ENCODE measurements at places on chromosomes 13 and 19.

- no peak for DNase-seq
Measured at GRCh38 chr19:9914001-9914314, 22.4 kb downstream of the OLFM2 start.

DNA sequence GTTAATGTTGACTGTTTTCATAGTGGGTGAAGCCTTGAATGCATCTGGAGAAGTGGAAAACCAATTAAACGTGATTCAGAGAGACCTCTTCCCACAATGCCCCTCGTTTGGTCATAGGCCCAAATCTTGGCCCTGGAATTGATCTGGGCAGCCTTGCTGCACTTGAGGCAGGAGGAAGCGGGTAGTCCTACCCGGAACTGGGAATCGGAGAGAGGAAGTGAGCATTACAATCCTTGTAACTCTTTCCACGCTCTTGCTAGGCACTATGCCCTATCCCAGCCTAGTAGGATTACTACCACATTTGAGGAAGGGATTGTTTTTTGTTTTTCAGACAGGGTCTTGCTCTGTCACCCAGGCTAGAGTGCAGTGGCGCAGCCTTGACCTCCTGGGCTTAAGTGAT lies 3.6 kb downstream of the KCNK6 start:
- no peak for DNase-seq

DNA sequence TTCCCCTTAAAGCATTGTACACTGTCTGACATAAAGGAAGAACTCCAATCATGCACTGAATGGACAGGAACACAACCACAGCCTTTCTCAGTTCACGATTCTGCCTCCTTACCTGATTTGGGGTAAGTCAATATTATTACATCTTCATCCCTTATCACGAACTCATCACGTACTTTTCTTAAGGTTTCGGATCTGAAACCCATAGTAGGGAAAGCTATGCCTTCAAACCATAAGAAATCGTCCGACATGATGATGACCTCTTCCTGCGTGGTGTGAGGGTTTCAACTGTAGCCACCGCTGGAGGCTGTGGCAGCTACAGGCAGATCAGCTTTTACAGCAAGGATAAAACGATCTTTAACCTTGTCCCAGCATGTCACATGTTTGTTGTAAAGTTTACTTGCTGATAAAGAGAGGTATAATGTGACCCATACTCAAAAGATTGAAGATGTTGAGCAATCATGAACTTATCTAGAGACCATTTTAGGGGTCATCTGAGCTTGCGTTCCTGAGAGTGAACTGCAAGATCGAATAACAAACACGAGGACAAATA lies at the start of gene SULT2A1:
Gene SULT2A1 (minus strand): TSS at position 306 of the 550 bp plus-strand sequence. CDS start 58 bp downstream, at position 248.
- no peak for DNase-seq

- peak; percentile 66 for DNase-seq
Measured at GRCh38 chr13:97276862-97277269, 54.7 kb downstream of the MBNL2 start.

- peak; percentile 27 for DNase-seq
Measured at GRCh38 chr13:52809310-52809769, 39.1 kb downstream of the PCDH8 start.

GRCh38 chr13:46097663-46098062 lies 7.2 kb downstream of the CPB2 start:
- no peak for DNase-seq

- no peak for DNase-seq
Measured at GRCh38 chr13:52827839-52828238, 20.6 kb downstream of the PCDH8 start.

DNA sequence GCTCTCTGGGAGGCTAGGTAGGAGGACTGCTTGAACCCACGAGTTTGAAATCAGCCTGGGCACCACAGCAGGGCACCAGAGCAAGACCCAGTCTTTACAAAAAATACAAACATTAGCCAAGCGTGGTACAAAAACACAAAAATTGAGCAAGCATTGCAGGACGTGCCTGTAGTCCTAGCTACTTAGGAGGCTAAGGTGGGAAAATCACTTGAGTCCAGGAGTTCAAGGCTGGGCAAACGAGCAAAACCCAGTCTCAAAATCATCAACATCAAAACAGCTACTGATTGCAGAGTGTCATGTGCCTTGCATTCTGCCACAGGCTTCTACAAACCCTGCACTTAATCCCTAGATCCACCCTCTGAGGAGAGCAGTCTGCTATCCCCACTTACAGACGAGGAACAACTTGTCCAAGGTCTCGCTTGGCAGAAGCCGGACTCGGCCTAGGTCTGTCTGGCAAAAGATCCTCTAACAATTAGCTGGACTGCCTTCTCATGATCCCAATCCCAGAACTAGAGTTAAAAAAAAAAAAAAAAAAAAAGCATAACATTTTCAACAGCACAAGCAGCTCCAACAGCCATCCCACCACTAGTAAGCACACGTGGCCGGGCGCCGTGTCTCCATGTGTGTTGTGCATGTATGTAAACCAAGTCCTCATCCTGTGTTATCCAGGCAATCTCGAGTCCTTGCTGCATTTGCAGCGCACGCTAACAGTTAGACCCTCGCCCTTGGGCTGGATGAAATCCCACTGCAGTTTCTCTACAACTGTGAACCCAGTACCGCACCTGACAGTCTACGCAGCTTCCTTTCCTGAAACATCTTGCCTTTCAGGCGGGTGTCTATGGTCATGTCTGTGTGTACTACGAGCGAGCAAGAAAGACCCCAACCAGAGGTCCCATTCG lies 2.0 kb downstream of the PPP6R1 start:
- no peak for DNase-seq

DNA sequence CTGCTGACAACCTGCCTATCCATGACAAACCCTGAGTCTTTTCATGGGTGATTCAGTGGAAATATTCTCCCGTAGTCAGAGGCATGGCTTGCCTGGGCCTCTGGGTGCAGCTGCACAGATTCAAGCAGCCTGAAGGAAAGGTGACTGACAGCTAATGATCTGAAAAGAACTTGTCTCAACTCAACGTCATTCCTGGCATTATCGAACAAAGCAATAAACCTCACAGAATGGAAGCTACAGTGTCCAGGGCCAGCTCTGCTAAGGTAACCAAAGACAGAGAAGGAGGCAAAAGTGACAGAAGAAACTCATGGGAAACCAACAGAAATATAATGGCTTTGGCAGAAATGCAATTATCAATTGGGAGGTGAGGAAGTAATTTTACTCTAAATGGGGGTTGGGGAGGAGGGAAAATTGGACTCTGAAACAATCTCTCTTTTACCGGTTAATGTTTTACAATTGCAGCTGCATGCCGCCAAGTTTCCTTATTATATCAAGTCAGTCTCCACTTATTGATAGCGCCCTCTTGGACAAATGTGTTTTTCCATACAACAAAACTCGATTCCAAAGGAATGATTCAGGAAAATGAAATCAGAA lies 12.9 kb downstream of the STARD13 start:
- no peak for DNase-seq

- peak; percentile 75 for DNase-seq
Measured at GRCh38 chr13:87999240-87999700, 328.1 kb downstream of the SLITRK5 start.

DNA sequence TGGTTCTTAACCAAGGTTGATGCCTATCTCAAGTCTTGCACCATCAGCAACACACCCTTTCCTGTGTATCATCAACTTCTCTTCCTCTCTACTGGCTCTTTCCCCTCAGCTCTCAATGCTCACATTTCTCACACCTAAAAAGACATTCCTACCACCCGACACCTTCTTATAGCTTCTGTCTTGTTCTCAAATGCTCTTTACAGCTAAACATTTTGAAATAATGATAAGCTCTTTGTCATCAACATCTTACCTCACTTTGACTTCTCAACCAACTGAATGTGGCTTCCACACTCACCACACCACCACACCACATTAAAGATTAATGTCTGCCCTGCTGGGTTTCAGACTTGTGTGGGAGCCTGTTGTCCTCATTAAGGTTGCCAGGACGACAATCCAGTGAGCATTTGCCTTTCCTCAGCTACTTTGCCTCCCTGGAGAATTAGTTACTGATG lies 67.8 kb downstream of the RXFP2 start:
- DNase-seq: no peak

Measured in fibroblast of skin of scalp (primary cell).